ENCODE measurements at places on chromosomes 12 and 14. TPM values are rescaled to one million over a fixed set of nuclear protein-coding genes. Genes with fewer than 3 reads are reported as not detected.

GRCh38 chr12:54439521-54440255 is 20.6 kb upstream of the ITGA5 start:
- DNase-seq, result peak; percentile 88

- DNase-seq, result no peak
Observed at GRCh38 chr14:71749613-71750238, 182.5 kb upstream of the RGS6 start.

Gene DEGS2
- 0.29 TPM for total RNA-seq

Gene DPY19L2
- 2.7 TPM for total RNA-seq

- peak; percentile 89 for DNase-seq
Observed at GRCh38 chr12:51850081-51850964, 1.8 kb upstream of the FIGNL2 start.

Gene PPP1R1A
- 0.36 TPM for total RNA-seq

- DNase-seq, result no peak
Observed at GRCh38 chr14:103480595-103480994, 42.0 kb downstream of the CKB start.

DNA sequence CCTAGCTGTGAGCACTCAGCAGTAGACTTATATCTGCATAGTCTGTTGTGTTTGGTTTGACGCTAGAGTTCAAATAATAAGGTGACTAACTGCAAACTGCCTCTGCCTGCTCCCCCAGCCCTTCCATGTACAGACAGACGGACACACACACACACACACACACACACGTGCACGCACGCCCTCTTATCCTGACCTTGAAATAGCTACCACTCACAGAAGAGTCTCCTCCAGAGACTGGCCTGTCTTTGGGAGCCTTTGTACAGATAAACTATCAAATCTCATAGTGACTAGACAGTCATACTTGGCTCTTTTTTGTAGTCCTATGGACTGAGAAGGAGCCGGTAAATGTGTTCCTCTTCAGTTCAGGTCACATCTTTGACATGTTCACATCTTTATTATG is 158.4 kb downstream of the FBXL14 start:
- no peak for DNase-seq

GRCh38 chr12:101115326-101115725 is 94.7 kb downstream of the SLC5A8 start:
- no peak for DNase-seq

Gene SIX6
- total RNA-seq, result not detected

DNA sequence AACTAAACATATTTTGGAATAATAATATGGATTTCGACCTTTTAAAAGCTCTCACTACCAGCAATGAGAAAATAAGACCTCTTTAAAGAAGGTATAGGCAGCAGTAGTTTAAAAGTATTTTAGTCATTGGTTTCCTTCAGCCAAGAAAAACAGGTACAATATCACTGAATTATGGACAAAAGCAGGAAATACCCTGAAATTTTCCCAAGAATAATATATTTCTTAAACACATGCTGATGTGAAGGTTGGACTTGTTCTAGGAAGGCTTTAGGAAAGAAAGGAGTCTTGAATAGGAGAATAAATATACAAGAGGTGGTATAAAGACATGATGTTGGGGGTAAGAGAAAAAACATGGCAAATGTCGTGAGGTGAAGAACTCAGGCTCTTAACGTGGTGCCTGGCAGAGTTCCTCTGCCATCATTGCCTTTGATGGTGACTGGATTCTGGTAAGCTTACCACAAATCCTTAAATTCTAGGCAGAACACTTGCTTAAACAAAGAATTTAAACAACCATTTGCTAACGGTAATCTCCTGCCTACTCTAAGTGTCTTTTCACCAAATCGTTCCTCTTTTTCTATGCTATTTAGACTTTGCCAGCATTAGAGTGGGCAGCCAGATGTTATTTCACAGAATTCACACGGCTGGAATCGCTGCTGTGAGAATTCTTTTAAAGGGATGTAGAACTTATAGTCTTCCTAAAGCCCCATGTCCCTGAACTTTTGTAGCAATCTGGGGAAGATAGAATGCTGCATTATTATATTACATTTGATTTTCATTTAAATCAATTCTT is 11.9 kb upstream of the NUDT4 start:
- DNase-seq, result no peak

GRCh38 chr14:100782516-100783320 is 43.2 kb upstream of the MEG3 start:
- DNase-seq, result no peak

GRCh38 chr14:55532645-55533344 is 47.2 kb upstream of the KTN1 start:
- DNase-seq, result peak; percentile 83

DNA sequence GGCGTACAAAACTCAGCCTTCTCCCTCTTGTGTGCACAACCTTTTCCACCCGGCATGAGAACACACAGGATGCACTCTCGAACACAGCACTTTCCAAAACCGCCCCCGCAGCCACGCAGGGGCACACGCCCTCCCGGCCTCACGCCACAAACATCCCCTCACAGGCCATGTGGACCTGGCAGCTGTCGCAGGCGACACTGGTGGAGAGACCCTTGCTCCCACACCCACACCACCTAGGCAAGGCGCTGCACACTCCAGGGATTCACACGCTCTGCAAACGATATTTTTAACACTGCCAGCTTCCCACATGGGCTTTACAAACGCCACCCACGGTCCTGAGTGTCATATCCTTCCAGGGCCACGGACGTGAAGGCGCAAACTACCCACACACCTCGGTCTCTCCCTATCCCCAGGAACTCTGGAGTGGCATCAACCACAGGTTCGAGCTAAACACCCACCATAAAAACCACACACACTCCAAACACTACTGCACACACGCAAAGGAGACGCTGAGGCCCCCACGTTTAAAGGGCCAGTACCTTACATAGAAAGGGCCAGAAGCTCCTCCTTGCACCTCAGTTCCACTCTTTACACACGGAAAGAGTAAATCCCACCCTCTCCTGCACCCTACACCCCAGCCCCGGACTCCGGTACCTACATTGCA is 12.4 kb upstream of the ITGB7 start:
- peak; percentile 96 for DNase-seq

Gene SRGAP1
- total RNA-seq, result 26.1 TPM

- no peak for DNase-seq
Observed at GRCh38 chr12:117456076-117456475, 94.7 kb upstream of the NOS1 start.

Gene C1R
- 313 TPM for total RNA-seq

Gene IFI27L1
- total RNA-seq, result 11.5 TPM

Gene NEMF
- 54.3 TPM for total RNA-seq

GRCh38 chr12:25083211-25083610 is 111.7 kb downstream of the DNAI7 start:
- DNase-seq, result no peak

DNA sequence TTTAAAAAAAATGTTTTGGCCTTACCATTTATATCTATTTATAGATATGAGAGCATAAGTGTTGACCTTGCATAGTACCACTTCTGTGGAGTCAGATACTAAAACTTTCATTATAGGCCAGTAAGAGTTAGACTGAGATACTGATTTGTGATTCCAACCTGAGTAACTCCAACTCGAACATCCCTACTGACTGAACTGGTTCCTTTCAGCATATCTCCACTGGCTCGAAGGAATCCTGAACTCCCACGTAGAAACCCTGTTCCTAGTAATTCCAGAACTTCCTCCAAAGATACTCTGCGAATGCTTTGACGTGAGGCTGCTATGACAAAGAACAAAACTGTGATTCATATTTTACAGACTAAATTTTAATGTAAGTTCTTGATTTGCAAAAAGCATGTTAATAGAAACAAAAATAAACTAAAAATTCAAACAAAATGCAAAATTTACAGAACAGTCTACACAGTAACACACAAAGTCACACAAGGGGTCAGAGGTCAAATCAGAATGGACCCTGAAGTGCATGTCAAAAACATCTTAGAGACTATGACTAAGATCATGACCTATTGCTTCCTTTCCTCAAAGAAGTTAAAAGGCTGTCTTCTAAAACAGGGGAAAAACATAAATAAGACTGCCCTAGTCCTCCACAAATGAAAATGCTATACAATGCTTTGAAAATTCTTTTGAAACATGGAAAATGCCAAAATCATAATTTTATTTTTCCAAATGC is 31.5 kb downstream of the HEATR5A start:
- no peak for DNase-seq

DNA sequence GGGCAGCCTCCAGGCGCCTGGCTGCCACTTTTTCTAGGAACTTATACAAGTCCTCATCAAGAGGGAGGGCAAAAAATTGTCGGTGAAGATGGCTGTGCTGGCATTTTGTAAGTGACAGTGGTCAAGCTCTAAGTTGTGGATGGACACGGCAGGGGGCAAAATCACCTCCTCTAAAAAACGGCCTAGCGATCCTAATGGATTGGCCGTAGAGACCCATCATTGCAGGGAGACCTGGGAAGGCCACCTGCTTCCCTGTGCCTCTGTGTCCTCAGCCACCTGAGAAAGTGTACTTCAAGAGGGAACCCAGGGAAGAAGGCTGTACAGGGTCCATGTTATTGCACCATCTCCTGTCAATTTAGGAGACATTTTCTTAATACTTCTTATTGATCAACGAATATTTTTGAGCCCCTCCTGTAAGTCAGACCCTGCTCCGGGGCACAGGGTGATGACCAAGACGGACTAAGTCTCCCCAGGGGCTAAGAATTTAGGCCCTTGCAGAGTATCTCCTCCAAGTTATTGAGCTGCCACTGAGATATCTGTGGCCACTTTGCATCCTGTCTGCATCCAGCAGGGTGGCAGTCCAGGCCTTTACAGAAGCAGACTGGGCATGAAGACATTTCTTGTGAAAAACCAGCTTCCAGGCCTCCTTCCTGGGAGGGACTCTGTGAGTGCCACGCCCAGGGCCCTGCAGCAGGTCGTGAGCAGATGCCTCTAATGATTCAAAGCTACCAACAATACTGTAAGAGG is 40.5 kb downstream of the PSMA6 start:
- DNase-seq, result no peak

- no peak for DNase-seq
Observed at GRCh38 chr14:54877015-54877702, 25.5 kb downstream of the GCH1 start.

GRCh38 chr12:108938247-108938924 is 58.5 kb downstream of the DAO start:
- DNase-seq, result no peak

Gene GYS2
- total RNA-seq, result not detected

DNA sequence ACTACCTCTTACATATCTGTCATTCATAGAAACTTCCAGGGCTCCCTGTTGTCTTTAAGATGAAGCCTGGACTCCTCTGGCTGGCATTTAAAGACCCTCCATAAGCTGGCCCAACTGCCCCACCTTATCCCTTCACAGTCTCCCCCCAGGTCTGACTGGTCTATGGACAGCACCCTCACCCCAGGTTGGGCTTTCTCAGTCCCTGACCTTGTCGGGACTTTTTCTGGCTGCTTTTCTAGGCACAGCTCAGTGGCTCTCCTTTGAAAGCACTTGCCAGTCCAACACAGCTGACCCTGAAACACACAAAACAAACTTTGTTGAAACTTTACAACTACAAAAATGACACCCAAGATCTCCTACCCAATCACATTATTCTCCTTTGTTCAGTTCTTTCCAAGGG is 13.9 kb upstream of the MYH7 start:
- no peak for DNase-seq

DNA sequence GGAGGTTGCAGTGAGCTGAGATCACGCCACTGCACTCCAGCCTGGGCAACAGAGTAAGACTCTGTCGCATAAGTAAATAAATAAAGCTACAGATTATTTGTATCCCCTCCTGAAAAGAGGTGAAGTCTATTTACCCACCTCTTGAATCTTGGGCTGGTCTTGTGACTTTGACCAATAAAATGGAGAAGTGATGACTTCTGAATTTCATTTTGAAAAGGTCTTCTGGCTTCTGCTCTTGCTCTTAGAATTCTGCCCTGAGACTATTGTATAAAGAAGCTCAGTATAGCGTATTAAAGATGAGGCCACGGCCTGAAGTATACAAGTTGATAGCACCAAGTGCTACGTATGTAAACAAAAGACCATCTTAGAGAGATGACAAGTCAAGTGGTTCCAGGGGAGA is 88.3 kb upstream of the AMN1 start:
- DNase-seq, result no peak

GRCh38 chr12:22459838-22460490 is 84.4 kb downstream of the C2CD5 start:
- DNase-seq, result peak; percentile 22

Gene AMN1
- total RNA-seq, result 5.4 TPM

DNA sequence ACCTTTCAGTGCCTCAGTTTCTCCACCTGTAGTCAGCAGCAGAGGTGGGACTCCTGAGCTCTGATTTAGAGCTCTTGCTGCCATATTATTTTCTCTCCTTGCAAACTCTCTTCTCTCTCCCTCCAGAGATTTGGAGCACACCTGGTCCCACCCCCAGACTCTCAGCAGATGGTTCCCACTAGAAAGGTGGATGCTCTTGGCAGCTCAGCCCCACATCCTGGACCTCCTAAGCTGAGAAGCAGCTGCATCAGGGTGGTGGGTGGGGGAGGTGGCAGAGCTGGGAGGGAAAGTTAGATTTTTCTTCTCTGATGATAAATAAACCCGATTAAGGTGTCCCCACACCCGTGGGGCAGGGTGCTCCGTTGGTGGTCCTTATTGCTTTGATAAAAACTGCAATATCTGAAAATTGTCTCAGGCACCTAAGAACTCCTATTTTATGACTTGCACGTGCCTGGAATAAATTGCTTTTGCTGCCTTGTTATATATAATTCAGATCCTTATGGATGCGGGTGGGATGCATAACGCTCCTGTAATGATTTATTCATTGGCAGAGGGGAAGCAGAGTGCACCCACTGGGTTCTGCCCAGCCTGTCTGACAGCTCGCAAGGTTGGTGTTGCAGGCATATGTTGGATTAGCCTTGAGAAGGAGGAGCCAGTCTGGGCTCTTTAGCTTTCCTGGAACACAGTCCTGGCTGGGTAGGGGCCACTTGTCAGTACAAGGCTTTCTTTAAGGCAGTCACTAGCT is 214.2 kb downstream of the SUDS3 start:
- DNase-seq, result no peak

Gene ATG14
- total RNA-seq, result 24.5 TPM

GRCh38 chr12:132133952-132134652 is 10.0 kb downstream of the DDX51 start:
- peak; percentile 56 for DNase-seq

GRCh38 chr14:98955036-98955740 is 316.8 kb downstream of the BCL11B start:
- no peak for DNase-seq

- DNase-seq, result no peak
Observed at GRCh38 chr12:64895526-64895925, 71.1 kb downstream of the TBC1D30 start.

DNA sequence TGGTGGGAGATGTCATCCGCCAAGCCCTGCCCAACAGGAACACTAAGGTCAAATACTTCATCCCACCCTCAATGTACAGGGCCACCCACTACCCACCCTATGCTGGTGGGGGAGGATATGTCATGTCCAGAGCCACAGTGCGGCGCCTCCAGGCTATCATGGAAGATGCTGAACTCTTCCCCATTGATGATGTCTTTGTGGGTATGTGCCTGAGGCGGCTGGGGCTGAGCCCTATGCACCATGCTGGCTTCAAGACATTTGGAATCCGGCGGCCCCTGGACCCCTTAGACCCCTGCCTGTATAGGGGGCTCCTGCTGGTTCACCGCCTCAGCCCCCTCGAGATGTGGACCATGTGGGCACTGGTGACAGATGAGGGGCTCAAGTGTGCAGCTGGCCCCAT is 3.5 kb downstream of the B3GNT4 start:
- DNase-seq, result peak; percentile 66

- no peak for DNase-seq
Observed at GRCh38 chr14:57492859-57493258, 798 bp downstream of the CCDC198 start.

- peak; percentile 35 for DNase-seq
Observed at GRCh38 chr12:27561535-27562350, 37.7 kb downstream of the PPFIBP1 start.

Gene RCOR1
- 11.6 TPM for total RNA-seq

- no peak for DNase-seq
Observed at GRCh38 chr12:52517888-52518287, 2.3 kb downstream of the KRT5 start.
